ENCODE measurements at places on chromosomes 16 and 17.

- DNase-seq = no peak
Observed at GRCh38 chr16:8408855-8409567, 181.3 kb downstream of the TMEM114 start.

GRCh38 chr16:89000207-89000959 lies 23.4 kb upstream of the CBFA2T3 start:
- no peak for DNase-seq

GRCh38 chr17:62724398-62725146 lies 83.5 kb downstream of the MARCHF10 start:
- peak; percentile 89 for DNase-seq

GRCh38 chr17:48530887-48531272 lies at the start of gene HOXB1:
Gene HOXB1 (minus strand): TSS chr17:48531011. CDS start chr17:48530904, 107 bp downstream.
- DNase-seq = no peak

DNA sequence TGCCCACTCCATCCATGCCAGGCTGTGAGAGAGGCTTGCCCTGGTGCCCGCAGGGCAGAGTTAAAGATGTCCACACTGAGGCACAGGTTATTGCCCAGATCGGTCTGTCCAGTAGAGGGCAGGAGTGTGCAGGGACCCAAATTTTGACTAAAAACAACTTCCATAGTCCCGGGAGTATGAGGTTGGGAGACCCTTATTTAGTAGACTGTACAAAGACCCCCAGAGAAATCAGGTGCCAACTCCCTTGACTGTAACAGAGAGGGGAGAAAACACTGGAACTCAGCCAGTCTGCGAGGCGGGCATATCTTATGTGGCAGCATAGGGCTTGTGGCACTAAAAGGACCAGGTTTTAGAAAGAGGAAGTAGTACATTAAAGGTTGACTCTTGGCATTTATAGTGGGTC lies 43.4 kb downstream of the HNF1B start:
- peak; percentile 65 for DNase-seq

- DNase-seq = no peak
Observed at GRCh38 chr17:81223762-81224130, 981 bp upstream of the CEP131 start.

- no peak for DNase-seq
Observed at GRCh38 chr17:40203131-40203530, 16.0 kb upstream of the WIPF2 start.

DNA sequence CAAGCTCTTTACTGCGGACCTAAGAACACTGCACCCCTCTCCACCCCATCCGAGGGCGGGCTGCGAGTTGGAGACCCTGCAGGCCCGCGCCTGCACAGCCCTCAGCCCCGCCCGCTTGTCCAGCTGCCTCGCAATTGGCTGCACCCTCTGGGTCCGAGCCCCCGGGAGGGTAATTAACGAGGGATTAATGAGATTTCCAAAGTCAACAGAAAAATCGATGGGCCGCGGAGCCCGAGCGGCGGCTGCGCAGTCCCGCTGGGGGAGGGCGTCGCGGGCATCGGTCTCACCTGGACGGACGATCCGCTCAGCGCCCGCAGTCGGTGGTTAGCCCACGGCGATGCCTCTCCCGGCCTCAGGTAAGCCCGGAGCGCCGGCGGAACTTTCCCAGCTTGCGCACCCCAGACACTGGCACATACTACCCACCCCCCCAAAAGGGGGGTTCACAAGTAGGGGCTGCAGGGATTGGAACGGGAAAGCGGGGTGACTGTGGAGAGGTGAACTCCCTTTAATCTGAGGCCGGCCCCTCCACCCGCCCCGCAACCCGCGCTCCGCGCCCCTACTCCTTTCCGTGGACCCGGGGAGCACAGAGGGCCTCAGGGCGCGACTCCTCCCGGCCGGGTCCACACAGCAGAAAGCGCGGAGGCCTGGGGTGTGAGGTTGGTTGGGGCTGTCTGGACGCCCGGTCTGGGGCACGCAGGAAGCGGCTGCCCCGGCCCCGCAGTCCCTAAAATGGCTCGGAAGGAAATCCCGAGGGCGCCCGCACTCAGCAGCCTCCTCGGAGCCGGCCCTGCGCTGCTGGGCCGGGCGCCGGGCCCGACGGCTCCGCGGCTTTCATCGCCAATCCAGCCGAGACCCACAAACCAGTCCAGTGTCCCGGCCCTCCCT lies at the start of gene OTOP3:
Gene OTOP3, plus strand, starts transcription at position 314 of the 885 bp plus-strand sequence. Its CDS starts 24 bp downstream, at position 338.
- DNase-seq = no peak

DNA sequence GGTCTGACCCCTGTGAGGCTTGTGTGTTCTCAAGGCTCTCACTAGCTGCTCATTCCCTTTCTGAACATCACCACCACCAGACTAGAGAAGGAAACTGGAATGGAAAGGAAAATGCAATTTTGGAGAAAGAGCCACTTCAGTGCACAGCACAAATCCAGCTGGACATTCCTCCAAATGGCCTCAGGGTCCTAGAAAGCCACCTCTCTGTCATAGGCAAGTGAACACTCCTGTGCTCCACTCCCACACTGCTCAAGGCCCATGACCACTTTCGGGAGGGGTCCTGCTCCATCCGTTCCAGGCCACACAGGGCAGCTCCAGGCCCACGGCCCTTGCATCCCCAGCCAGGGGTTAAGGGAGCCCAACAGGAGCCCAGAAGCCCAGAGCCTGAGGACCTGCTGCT lies 2.6 kb downstream of the LRRC75A start:
- DNase-seq = no peak

DNA sequence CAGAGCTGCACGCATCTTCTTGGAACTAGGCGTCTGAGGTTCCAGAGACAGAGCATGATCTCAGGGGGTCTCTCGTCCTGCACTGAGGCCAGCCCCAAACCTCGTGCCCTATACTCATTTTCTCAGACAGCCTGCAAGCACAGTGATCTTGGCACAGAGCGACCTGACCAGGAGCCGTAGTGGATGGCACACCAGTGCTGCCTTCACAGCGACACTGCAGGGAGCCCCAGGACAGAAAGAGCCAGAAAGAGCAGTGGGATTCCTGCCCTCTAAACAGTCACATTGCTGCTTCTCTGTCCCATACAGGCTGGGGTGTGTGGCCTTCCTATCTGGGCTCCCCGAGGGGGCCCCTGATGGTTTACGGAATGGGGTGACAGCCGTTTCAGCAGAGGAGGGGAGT lies 131.0 kb downstream of the RBFOX3 start:
- no peak for DNase-seq

- DNase-seq = no peak
Observed at GRCh38 chr16:14151256-14152030, 80.3 kb downstream of the MRTFB start.

DNA sequence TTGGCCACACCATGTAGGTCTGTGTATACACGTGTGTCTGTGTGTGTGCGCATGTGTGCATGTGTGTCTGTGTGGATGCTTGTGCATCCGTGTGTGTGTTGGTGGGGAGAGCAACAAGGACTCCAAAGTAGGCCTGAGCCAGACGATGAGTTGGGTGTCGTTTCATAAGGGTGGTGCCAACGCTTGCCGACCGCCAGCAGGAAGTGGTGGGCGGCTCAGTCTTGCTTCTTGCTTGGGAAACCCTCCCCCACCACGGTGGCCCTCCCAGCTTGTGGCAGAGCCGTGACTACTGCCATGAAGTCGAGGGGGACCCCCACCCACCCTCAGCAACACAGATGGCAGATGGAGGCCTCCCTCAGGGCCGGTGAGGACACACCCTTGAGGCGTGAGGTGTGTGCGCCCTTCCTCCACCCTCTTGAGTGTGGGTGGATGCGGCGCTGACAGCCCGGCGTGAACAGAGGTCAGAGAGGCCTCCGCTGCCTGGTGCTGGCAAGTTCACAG lies 17.5 kb downstream of the SBK1 start:
- DNase-seq = peak; percentile 87

DNA sequence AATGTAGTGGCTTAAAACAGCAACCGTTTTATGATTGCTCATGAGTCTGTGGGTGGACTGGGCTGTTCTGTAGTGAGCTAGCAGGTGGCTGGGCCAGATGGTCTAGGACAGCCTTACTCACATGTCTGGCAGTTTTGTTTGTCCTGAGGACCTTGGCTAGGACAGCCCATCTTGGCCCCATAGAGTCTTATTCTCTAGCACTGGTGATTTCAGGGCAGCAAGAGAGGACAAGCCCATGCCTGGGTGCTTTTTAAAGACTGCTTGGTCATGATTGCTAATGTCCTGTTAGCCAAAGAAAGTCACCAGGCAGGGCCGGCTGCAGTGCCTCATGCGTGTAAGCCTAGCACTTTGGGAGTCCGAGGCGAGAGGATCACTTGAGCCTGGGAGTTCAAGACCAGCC lies 139.8 kb downstream of the KATNIP start:
- DNase-seq = no peak

GRCh38 chr16:47196457-47196856 lies 52.7 kb upstream of the NETO2 start:
- no peak for DNase-seq

GRCh38 chr17:77505181-77505639 lies 364.4 kb downstream of the SEC14L1 start:
- no peak for DNase-seq

DNA sequence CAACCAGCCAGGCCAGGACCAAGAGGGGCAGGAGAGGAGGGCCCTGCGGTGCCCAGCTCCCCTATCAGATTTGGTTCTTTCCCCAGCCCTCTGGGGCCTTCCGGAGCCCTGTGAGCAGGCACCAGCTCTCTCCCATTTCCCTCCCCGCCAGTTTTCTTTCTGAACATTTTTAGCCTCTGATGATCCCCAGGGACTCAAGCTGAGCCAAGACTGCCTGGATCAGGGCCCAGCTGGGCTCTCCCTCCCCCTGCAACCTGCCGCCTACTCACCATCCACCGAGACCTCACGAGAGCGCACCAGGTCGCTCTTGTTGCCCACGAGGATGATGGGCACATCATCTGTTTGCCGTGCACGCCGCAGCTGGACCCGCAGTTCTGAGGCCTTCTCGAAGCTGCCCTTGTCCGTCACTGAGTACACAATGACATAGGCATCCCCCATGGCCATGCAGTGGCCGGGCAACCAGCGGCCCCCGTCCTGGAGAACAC lies 2.0 kb downstream of the RRAD start:
- DNase-seq = no peak

- DNase-seq = no peak
Observed at GRCh38 chr16:2186505-2186904, 9.9 kb downstream of the CASKIN1 start.

DNA sequence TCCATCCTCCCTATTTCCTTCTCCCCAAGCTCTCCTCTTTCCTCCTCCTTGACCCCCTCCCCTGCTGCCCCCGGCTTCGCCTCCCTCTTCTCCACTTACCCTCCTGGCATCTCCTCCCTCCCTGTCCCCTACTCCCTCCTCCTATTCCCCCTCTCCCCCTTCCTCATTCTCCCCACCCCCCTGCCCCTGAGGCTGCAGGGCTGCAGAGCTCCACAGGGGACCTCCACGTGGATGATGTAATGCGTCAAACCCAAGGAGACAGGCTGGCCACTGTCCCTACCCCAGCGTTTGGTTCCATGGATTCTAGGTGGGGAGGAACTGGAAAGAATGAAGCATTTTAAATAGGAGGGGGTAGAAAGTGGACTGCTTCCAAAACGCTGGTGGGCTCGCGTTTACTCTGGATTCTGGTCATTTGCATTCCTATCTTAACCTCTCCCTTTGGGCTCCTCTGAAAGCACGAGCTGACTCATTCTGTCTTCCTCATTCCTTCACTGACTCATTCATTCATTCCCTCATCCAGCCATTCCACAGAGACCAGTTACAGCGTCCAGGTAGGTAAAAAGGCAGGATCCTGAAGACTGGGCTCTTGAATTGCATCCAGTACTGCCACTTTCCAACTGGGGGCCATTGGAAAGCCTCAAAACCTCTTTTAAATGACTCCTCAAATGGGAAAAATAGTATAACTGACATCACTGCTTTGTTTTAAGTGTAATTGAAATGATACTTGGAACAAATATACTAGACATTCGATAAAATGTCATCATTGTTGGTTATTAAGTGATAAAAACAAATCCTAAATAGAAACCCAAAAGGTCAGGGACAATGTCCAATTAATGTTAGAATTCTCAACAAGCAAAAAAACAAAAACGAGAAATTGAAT lies 943 bp upstream of the COTL1 start:
- DNase-seq = no peak

All from stimulated activated CD4-positive, alpha-beta T cell treated with anti-CD3 and anti-CD28 coated beads, Interleukin-15, amount 100 ng/mL, for 24 hours (primary cell).